Cardiac muscle cell (in vitro differentiated cells and primary cell): ENCODE measurements at places on chromosomes 2 and 18.

- H3K4me1 ChIP-seq: no peaks in the 10 kb centered on the region
- H3K4me3 ChIP-seq: no peak overlapping the region
- no peaks in the 10 kb centered on the region for H3K27me3 ChIP-seq
- DNase-seq: no peak
- no peaks in the 10 kb centered on the region for H3K36me3 ChIP-seq
- no peak overlapping the region for H3K27ac ChIP-seq
Observed at GRCh38 chr2:155266583-155266982, 568.1 kb downstream of the KCNJ3 start.

DNA sequence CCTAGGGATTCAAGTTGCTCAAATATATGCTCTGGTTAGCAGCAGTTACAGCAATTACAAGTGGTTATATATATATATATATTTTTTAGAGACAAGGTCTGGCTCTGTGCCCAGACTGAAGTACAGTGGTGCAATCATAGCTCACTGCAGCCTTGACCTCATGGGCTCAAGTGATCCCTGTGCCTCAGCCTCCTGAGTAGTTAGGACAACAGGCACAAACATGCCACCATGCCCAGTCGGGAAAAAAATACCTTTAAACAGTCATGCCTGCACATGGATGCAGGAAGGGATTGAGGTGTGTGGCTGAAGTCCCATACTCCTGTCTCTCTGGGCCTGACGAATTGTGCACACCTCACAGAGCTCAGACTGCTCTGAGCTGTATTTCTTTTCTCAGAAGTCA, 19.6 kb upstream of the DNAH7 start:
- no peaks in the 10 kb centered on the region for H3K4me1 ChIP-seq
- no peak overlapping the region for H3K27ac ChIP-seq
- H3K27me3 ChIP-seq: no peaks in the 10 kb centered on the region

GRCh38 chr2:7237466-7237865, 320.3 kb downstream of the RNF144A start:
- H3K27ac ChIP-seq: no peak overlapping the region
- no peak for DNase-seq
- no peaks in the 10 kb centered on the region for H3K27me3 ChIP-seq

DNA sequence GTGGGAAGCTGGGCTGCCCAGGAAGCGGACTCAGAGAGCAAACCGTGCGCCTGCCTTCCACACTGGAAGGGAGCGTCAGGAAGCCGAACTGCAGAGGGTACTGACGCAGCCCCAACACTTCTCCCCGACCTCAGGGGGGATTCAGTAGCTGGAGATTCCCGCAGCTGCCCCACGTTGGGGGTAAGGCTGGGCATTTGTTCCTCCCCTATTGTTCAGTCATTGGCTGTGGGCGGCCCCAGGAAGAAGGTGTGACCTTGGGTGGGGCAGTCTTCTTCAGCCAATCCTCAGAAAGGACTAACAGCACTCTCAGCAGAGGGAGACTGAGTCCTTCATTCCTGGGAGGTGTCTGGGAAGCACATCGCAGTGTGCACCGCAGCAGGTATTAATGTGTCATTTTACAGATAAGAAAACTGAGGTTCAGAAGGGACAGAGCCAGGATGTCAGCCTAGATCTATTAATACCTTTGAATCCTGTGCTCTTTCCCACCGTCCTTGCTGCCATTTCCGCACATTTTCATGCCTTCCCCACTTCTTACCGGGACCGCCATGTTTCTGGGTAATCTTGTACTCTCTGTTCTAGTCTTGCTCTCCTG, 12.1 kb upstream of the C18orf32 start:
- H3K4me1 ChIP-seq: peaks cover 11% of the 10 kb centered on the region
- H3K36me3 ChIP-seq: no peaks in the 10 kb centered on the region
- no peak for DNase-seq
- peak overlapping the region; percentile 71 for H3K27ac ChIP-seq
- no peak overlapping the region for H3K4me3 ChIP-seq

DNA sequence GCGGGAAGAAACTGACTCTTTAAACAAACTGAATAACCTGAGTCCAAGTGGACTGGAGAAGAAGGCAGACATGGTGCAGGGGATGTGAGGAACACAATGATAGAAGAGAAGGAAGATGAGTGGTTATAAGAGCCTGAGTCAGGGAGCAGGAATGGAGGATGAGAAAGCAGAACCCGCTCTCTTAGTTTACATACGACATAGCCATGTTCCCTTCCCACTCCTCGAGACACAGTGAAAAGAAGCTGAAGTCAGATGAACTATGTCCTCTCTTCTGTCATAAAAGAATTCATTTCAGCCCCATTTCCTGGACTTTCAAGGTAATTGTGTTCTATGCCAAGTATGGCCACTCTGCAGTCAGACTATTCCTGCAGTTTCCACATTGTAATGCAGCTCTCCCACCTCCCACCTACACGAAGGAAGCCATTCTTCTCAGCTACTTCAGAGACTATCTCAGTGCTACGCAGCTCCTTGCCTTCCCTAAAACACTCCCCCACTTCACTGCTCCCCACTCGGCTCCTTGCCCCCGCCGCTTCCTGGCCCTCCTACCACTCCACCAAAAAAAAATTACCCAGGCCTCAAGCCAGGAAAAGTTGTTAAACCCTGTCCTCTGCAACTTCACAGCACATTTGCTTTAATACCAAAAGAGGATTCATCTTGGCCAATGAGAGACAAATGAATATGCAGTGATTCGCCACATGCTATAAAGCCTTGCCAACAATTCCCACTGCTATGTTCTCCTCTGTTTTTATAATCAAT, 323.4 kb upstream of the EPHA4 start:
- no peak overlapping the region for H3K4me3 ChIP-seq
- no peak for DNase-seq
- H3K36me3 ChIP-seq: no peaks in the 10 kb centered on the region
- H3K4me1 ChIP-seq: no peaks in the 10 kb centered on the region
- H3K27ac ChIP-seq: no peak overlapping the region
